ENCODE measurements at places on chromosomes 11 and 22.

DNA sequence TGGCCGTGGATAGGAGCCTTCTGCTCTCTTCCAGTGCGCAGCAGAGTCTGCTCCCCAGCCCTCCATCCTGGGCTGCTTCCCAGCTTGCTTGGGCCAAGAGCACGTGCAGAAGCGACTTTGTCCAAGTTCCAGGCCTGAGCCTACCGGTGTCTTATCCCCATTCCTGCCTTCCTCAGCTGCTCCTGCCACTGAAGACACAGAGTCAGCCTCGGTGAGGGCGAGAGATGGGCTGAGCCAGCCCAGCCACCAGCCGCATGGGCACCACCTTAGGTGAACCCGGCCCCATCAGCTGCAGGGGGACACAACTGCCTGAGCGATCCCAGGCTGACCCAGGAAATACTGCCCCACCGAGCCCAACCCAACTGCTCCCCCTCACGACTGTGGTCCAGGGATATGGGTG lies 847.8 kb downstream of the TBC1D22A start:
- peak; percentile 27 for DNase-seq

DNA sequence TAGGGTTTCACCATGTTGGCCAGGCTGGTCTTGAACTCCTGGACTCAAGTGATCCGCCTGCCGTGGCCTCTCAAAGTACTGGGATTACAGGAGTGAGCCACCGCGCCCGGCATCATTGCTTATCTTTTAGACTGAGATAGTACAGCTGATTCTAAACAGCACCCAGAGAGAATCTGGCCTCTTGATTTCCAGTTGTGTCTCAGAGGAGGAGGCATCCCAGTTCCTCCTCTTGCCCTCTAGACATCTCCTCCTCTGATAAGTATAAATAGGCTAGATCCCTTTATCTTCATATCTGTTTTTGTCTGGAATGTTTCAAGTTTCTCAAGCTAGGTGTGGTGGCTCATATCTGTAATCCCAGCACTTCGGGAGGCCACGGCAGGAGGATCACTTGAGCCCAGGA lies 7.0 kb downstream of the MARK2 start:
- DNase-seq, result no peak

- DNase-seq, result no peak
Measured at GRCh38 chr22:40541300-40541699, 95.2 kb downstream of the MRTFA start.

- peak; percentile 82 for DNase-seq
Measured at GRCh38 chr11:126354631-126355323, 709 bp upstream of the ST3GAL4 start.

GRCh38 chr11:82747471-82747870 lies 13.8 kb upstream of the FAM181B start:
- no peak for DNase-seq

All from osteoblast (primary cell).